KBM-7 (cell line): ENCODE measurements at places on chromosomes 16 and 17.
A peak's percentile ranks its signal among the peaks of the same experiment; 100 is the strongest.

- no peak for DNase-seq
Measured at GRCh38 chr16:69894676-69895075, 56.5 kb upstream of the CLEC18A start.

GRCh38 chr17:65523853-65524664 lies 37.4 kb downstream of the AXIN2 start:
- no peak for DNase-seq

DNA sequence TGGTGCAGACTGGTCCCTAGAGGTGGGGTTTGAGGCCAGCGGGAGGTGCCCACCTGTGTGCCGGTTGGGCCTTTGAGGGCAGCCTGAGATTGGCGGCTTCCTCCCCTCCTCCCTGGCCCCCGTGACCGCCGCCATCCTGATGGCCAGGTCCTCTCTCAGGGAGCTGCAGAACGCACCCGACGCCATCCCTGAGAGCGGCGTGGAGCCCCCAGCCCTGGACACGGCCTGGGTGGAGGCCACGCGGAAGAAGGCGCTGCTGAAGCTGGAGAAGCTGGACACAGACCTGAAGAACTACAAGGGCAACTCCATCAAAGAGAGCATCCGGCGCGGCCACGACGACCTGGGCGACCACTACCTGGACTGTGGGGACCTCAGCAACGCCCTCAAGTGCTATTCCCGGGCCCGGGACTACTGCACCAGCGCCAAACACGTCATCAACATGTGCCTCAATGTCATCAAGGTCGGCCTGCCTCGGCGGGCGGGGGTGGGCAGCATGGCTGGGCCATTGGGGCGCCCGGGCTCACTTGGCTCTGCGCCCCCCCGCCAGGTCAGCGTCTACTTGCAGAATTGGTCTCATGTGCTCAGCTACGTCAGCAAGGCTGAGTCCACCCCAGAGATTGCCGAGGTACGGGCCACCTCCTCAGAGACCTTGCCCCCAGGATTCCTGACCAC lies 2.8 kb downstream of the GPS1 start:
- DNase-seq = no peak

- DNase-seq = no peak
Measured at GRCh38 chr17:58516644-58517377, 2.4 kb upstream of the MTMR4 start.

- no peak for DNase-seq
Measured at GRCh38 chr16:356741-357140, 4.2 kb upstream of the AXIN1 start.

DNA sequence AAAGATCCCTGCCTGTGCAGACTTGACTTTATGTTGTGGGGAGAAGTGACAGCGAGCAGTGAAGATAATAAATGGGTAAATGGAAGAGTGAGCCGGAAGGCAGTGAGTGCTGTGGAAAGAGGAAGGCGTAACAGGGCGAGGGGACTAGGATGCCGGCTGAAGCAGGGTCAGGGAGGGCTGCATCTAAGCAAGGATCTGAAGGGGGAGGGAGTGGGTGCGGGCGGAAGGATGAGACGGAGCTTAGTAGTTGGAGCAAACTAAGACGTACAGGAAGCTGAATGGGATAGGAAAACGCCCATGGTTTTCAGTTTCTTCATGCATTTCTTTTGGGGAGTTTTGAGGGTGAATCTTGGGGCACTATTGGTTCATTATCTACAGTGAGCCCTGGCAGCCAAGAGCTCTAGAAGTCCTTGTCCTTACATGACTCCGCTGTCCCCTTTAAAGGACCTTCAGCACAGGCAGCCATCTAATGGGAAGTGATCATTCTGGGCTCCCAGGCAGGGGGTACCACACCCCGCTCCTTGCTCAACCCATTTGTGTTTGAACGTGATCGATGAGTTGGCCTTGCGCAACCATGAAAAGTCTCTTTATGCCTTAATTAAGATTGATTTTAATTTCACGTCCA lies 10.4 kb upstream of the NAT9 start:
- DNase-seq = peak; percentile 26

GRCh38 chr16:77943801-77944200 lies 78.5 kb upstream of the CLEC3A start:
- no peak for DNase-seq

GRCh38 chr16:28100810-28101532 lies 37.5 kb upstream of the GSG1L start:
- no peak for DNase-seq

- DNase-seq = peak; percentile 20
Measured at GRCh38 chr16:54974367-54974766, 43.7 kb downstream of the IRX5 start.

- DNase-seq = no peak
Measured at GRCh38 chr16:89142474-89143195, 28.9 kb upstream of the CDH15 start.

DNA sequence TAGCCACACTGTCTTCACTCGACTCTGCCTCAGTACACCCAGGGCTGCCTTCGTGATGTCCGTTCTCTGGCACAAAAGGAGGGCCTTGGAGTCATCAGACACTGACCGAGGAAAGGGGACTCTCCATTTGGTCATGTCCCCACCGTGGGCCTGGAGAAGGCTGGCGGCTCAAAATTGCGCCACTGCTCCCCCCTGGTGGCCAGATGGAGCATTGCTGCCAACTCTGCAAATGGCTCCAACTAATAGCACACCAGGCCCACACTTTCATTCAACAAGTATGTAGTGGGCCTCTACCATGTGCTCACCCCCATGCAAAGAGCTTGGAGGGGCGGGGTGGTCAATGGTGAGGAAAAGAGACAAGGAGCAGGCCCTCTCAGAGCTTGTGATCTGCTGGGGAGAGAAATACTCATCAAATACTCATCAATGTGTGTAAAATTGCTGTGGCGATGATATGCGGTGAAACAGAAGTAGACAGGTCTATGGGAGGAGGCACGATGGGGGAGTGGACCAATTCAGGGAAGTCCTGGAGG lies 5.2 kb upstream of the GRIN2C start:
- peak; percentile 88 for DNase-seq

DNA sequence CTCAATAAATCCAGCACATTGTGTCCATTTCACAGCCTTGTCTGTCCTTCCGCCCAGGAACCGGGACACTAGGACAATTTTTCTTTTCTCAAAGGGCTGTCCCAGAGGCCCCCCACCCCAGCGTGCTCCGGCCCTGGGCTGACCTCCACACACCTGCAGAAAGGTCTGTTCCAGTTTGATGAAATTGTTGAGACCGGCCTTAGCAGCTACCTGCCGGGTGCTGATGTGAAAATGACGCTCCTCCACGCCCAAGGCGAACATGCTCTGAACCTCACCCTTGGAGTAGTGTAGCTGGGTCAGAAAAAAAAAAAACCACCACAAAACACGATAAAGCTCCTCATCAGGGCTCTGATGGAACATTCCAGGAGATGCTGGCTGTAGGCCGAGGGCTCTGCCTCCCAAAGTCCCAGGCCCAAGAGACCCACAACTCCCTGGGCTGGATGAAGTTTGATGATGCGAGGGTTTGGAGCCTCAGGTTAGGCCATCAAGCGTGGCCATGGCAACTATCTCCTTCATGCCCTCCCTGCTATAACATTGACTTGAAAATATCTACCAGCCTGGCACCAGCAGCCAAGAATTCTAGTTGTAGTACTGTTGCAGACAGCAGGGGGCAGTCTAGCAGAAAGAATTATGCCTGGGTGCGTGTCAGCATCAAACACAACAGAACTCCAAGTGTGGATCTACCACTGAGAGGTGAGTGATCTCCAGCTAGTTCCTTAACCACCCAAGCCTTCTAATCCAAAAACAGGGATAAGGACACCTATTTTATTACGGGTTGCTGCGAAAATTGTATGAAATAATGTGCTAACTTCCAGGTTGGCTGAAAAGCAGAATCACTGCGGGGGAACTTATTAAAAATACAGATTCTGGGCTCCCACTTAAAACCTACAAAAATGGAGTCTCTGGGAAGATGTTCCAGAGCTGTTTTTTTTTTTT lies 62.1 kb downstream of the RMI2 start:
- peak; percentile 95 for DNase-seq

- DNase-seq = no peak
Measured at GRCh38 chr17:60066576-60066975, 12.1 kb downstream of the HEATR6 start.

GRCh38 chr17:44831371-44831770 lies 1.3 kb upstream of the GJC1 start:
- no peak for DNase-seq

- DNase-seq = no peak
Measured at GRCh38 chr16:14419817-14420216, 210.2 kb downstream of the PARN start.

DNA sequence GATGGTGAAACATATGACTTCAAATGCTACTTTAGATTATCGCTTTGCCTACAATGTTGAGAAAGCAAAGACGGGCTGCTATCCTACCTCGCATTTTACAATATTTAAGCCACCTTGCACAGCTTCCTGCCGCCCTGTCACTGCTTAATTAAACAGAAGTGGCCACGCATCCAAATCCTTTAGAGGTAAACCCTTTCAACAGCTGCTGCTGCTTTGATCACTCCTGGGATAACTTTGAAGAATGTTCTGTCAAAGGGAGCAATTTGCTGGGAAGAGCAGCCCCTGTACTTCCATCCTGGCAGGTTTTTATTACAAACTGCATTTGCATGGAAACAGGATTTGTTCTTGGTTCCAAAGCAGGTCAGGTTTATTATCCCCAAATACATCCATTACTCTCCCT lies 24.2 kb upstream of the SSTR2 start:
- no peak for DNase-seq

DNA sequence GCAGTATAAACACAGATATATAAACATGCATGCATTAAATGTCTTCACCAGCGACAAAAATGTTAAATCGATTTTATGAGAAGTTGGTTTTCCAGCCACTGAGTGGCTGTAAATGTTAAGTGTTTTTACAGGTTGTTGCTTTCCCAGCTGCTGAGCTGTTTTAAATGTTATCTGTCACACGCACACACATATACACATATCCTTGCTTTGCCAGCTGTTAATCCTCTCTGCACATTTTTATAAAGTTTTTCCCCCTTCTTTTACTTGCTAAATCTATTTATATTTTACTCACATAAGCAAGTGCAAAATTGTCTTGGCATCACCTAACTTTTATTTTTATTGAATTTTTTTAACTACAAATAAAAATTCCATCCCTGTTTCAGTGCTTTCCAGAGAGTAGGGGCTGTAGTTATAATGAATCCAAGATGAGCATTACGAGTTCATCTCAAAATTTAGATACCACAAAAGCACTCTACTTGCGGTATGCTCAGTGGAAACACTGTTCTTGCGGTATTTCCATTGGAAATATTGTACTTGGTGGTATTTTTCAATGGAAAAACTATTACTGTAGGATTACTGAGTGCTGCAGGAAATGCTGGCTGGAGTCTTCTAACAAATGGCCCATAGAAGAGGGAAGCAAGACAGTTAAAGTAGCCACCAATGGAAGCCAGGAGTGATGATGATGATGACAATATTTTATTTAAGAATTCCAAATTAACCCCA lies 124.9 kb upstream of the KCNJ16 start:
- DNase-seq = no peak

DNA sequence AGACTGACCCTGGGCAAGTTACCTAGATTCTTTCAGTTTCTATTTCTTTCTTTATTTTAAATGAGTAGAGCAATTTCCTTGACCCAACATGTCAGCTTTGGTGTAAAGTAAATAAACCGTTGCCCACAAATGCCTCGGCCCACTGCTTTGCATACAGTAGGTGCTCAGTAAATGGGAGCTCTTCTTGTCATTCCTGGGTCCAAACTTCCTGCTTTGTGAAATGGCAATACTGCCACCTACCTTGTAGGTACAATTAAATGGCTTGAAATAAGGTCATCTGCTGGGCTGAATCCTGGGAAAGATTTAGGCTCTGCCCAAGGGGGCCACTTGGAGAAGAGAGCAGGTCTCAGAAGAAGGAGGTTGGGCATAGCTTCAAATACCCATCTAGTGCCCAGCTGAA lies 253.0 kb downstream of the HS3ST3B1 start:
- DNase-seq = no peak

DNA sequence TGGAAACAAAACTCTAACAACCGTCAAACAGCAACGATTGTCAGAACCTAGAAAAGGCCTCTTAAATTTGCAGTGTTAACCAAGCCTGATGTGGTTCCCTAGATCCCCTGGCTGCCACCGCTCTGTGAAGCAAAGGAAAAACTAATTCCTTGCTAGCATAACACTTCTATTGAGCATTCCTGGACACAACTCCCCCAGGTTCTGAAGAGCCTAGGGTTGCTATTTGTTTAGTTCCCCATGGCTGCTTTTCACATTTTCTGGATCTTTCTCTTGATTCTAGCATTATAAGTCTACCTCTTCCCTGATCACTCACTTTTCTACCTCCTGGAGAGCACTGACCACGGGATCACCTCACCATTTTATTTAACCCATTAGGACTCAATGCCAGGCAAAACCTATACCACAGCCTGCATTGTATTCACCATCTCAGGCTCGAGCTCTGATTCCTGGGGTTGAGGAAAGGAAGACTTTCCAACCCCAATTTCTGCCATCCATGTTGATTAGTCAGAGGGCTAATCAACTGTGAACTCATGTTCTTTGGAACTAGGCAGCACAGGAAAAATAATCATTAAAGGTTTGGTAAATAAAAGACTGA lies 692 bp upstream of the KCNJ16 start:
- DNase-seq = no peak

GRCh38 chr17:71803656-71804284 lies 317.1 kb upstream of the SOX9 start:
- DNase-seq = no peak

DNA sequence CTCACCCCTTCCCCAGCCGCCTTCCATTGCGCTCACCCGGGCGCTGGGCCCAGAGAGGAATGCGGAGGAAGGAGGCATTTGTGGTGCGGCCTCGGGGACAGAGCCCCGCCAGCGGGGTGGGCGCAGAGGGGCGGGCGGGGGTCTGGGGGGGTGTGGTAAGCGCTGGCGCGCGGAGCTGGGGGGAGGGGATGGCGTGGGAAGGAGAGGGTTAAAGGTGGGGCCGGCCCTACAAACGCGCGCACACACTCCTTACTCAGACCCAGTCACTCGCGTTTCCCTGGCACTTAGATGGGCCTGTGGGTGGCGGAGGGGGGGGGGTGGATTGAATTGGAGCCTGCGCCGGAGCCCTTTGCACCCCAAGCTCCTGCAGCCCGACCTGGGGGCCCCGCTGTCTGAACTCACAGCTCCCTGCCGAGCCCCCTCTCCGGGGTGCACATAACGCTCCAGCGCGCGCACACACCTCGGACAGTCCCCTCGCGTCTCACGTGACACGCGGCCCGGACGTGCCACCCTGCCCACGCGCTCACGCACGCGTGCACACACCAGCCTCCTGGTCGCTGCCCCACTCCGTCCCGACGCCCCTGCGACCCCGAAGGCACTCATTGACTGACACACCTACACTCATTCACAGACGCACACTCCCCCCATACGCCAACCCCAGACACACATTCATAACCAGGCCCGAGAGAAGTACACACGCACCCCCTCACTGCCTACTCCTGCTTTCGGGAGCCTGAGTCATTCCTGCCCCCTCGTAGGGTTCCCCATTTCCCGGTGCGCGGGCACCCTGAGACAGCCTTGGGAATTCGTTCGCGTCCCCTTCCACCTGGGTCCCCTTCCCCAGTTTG lies 844 bp downstream of the TBKBP1 start:
- DNase-seq = peak; percentile 83
